Esophagus muscularis mucosa (tissue), 4 donors: ENCODE measurements at places on chromosomes 2 and 18. TPM values are rescaled to one million over a fixed set of nuclear protein-coding genes. Genes with fewer than 3 reads are reported as not detected.
A peak's percentile ranks its signal among the peaks of the same experiment; 100 is the strongest.

NT5C1B gene
- not detected for total RNA-seq

DSC1 gene
- total RNA-seq, result not detected

CHRNG gene
- not detected for total RNA-seq

ZAP70 gene
- 1.6 TPM for total RNA-seq

C2orf92 gene
- 6.5 TPM for total RNA-seq

CYTIP gene
- 3.3 TPM for total RNA-seq

DAPL1 gene
- not detected for total RNA-seq

GPR75 gene
- total RNA-seq, result 1.2 TPM

MLPH gene
- 5.3 TPM for total RNA-seq

DUSP19 gene
- 4.6 TPM for total RNA-seq

IGFBP5 gene
- total RNA-seq, result 775 TPM

TMEM247 gene
- not detected for total RNA-seq

CFAP210 gene
- total RNA-seq, result not detected

CXCR4 gene
- 5.9 TPM for total RNA-seq

SERPINE2 gene
- 26.5 TPM for total RNA-seq

STON1 gene
- total RNA-seq, result 166 TPM

PRKAG3 gene
- total RNA-seq, result not detected

- DNase-seq, result no peak
These were observed 929.9 kb upstream of the FANCL start for GRCh38 chr2:59171019-59171418.

GRCh38 chr2:169446452-169446851 lies 32.8 kb upstream of the BBS5 start:
- no peak for DNase-seq

- no peak for DNase-seq
These were observed 70.9 kb upstream of the LGALSL start for GRCh38 chr2:64383016-64383591.

GRCh38 chr2:136124805-136125204 lies 6.9 kb upstream of the CXCR4 start:
- no peak for DNase-seq

DNA sequence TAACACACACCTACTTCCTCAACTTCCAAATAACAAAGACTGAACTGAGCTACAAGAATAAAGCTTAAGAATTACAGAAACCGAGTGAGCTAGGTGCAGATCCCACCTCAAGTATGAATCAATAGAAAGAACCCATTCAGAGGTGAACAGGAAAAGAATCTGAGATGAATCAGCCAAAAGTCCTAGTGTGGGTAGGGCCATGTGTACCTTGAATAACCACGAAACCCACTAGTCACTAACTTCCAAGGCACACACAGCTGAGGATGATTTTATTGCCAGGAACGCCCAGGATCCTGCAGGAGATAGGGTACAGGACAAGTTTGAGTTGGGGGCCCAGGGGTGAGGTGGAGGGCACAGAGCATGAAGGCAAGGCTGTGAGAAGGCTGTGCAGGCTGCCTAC lies 99.7 kb upstream of the REG3A start:
- peak; percentile 85 for DNase-seq

- DNase-seq, result no peak
These were observed 212.1 kb downstream of the LDLRAD4 start for GRCh38 chr18:13430663-13431062.

DNA sequence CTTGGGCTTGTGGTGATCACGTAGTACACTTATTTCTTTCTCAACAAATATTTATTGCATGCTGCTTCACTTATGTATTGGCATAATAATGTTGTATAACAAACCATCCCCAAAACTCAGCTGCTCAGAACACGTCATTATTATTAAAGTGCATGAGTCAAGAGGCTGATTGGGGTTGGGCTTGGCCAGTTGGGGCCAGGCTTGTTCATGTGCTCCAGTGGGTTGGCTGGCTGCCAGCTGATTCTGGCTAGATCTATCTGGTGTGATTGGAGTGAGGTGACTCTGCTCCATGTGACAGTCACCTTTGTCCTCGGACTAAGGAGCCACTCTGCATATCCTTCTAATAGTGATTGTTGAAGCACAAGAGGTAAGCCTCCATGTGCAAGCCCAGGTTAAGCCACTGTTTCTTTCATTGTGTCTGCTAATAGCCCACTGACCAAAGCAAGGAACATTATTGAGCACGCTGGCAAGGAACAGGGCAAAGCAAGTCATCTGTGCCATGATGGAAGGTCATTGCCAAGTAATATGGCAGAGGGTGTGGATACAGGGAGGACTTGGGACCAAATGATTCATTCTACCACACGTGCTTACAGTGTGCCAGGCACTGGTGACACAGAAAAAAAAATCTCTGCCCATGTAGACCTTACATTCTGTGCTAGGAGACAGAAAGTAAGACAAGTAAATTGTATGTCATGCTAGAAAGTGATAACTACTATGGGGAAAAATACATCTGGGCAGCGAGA lies 63.3 kb upstream of the TMEM182 start:
- DNase-seq, result no peak

GRCh38 chr18:11851806-11852337 lies 659 bp downstream of the CHMP1B start:
- no peak for DNase-seq

GRCh38 chr2:203637471-203638167 lies 68.8 kb upstream of the CD28 start:
- no peak for DNase-seq

GRCh38 chr18:21857871-21858270 lies 117.3 kb downstream of the MIB1 start:
- DNase-seq, result no peak

DNA sequence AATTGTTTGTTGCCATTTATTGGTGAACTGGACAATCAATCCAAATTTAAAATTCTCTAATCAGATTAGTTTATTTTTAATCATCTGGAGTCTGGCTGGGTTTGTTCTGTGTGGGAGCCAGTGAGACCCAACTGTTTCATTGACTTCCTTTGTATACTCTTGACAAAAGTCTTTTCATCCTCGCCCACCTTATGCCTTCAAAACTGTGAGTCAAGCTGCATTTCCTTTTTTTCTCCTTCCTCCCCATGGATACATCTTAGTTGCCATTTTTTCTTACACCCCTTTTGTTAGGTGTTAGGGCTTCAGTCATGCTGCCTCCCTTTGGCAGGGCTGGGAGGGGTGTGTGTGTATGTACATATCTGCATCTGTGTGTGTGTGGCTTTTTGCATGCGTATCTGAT lies 117.6 kb downstream of the PRKCE start:
- DNase-seq, result no peak

DNA sequence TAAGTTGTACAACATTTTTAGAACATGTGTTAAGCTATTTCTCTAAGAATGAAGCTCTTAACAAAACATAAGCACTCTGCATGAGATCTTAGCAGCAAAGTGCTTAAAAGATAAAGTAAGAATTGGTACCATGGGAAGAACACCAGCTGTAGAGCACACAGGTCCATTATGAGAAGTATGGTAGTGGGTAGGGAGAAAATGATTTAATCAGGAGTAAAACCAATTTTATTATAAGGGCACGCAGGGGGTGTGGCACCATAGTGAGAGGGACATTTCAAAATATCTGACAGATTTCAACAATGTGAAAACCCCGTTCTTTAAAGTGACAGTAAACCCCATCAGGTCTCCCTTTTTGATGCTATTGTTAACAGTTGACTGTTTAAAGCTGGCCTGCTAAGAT lies 492.9 kb downstream of the ARHGAP15 start:
- no peak for DNase-seq

DNA sequence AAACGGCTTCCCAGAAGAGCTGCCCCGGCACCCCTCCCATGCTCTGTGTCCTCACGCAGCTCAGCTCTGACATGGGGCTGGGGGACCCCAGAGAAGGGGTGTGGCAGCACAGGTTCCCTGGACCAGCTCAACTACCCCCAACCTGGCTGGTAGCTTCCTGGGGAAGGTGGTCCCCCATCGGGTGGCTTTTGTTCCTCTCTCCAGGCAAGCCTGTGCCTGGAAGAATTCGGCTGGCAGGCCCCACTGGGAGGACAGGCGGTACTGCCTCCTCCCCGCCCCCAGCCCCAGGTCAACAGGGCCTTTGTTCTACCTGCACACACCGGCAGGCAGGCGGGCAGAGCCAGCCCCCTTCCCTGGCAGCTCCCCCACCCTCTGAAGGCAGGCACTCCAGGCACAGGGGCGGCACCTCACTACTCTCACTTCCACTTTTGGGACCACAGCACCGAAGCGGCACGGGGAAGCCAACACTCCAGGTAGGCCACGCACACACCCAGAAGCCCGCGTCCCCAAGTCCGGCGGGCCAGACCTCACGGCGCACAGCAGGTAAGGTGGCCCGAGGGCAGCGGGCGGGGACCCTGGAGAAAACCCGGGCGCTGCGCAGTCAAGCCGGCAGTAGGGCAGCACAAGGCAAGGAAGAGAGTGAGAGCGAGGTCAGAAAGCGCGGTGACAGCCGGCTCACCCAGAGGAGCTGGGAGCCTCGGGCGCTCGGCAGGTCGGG lies 1.3 kb downstream of the HS6ST1 start:
- DNase-seq, result peak; percentile 84

GRCh38 chr2:17752892-17753802 lies 463 bp downstream of the SMC6 start:
- DNase-seq, result peak; percentile 91

GRCh38 chr2:15938803-15939555 lies 1.4 kb upstream of the MYCN start:
- no peak for DNase-seq

- DNase-seq, result no peak
These were observed 317.2 kb upstream of the ID2 start for GRCh38 chr2:8364668-8365067.

DNA sequence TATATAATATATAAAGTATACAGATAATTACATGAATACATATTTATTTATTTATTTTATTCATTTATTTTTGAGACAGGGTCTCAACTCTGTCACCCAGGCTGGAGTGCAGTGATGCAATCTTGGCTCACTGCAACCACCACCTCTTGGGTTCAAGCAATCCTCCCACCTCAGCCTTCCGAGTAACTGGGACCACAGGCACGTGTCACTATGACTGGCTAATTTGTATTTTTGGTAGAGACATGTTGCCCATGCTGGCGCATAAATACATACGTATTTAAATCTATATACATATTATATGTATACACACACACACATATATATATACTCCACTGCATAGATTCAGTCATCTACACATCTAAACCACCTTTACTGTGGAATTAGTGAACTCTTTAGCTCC lies 20.6 kb upstream of the NDUFV2 start:
- no peak for DNase-seq

DNA sequence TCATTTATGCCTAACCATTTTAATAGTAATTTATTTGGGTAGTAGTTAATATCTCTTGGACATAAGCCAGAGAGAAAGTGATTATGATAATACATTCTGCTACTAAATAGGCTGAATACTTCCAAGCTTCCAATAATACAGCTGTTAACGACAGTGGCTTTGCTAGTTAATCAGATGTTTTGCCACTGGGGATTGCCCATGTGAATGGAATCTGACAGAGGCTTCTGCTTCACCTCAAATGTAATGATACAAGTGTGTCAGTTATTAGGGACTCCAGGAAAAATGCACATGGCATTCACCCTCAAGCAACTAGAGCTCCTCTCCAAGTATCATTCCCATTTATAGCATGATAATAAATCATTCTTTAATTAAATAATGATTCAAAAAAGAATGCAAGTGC lies 185.0 kb upstream of the TMEFF2 start:
- no peak for DNase-seq

- DNase-seq, result no peak
These were observed 521.5 kb upstream of the RAB6C start for GRCh38 chr2:129458006-129458405.
